ENCODE measurements at places on chromosomes 1 and 21.
A peak's percentile ranks its signal among the peaks of the same experiment; 100 is the strongest.

DNA sequence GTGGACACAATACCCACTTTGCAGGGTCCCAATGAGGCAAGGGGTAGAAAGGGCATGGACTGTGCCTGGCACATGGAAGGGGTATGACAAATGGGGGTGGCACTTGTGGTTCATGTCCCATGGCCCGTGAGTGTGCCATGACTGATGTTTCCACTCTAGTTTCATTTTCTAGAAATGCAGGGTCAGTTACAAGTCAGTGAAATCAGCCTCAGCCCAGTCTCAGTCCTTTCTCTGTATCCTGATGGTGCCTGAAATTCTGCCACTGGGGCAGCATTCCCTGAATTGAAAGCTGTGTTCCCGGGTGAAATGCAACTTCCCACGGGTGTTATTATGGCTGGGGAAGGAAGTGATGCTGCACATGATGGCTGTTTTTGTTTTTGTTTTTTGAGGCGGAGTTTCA is 110.8 kb upstream of the ZBTB40 start:
- no peak for DNase-seq

DNA sequence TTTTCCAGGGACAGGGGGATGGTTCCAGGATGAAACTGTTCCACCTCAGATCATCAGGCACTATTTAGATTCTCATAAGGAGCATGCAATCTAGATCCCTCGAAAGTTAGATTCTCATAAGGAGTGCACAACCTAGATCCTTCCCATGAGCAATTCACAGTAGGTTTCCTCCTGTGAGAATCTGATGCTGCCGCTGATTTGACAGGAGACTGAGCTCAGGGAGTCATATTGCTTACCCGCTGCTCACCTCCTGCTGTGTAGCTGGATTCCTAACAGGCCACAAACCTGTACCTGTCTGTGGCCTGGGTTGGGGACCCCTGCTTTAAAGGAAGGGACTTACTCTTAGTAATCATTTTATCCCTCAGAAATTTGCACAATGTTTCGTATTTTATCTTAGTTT is 9.3 kb downstream of the CTH start:
- no peak for DNase-seq

DNA sequence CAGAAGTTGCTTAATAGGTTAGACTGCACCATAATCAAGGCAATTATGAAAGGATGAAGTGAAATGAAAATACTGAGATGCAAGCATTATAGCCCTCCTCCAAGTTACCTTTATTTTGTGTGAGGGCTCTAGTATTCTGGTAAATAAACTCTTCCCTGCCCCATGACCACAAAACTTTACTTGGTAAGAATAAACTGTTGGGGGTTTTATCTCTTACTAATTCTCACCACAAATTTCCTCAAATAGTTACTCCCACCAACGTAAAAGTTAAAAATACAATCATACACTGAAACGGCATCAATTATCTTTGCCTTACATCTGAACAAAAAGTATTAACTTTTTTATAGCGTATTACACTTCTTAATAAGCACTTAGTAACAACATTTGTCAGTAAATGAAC is 29.5 kb downstream of the C21orf91 start:
- DNase-seq: no peak

GRCh38 chr1:154730259-154730658 is 122.3 kb upstream of the ADAR start:
- DNase-seq: peak; percentile 42

- DNase-seq: no peak
Observed at GRCh38 chr1:58434181-58434580, 112.3 kb downstream of the OMA1 start.

DNA sequence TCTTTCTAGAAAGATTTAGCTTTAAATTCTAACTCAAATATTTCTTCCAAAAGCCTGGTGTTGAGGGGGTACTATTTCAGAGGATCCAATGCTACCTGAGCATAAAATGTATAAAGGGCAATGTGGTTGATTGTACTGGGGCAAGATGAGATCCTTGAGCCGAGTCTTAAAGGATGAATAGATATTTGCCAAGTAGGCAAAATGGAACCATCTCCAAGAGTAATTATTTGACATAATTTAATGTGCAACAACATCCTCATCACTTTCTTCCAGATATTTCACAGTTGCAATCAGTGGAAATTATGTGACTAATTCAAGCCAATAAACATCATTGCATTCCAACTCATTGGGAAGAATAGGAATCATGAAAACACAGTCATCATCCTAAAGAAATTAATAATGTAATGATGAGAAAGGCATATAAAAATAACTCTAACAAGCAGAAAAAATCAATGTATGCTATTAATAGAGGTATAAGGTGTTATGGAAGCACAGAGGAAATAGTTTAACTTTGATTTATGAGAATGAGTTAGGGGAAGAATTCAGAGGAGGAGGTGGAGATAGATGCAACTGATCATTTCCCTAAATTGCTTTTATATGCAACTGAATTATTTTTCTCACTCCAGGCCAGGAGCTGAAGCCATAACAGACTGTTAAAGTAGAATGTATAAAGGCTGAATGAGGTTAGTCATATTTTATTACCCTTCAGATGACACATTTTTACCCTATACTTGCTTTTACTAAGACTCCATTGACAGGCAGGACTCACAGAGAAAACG is 30.0 kb upstream of the RGS4 start:
- DNase-seq: no peak

DNA sequence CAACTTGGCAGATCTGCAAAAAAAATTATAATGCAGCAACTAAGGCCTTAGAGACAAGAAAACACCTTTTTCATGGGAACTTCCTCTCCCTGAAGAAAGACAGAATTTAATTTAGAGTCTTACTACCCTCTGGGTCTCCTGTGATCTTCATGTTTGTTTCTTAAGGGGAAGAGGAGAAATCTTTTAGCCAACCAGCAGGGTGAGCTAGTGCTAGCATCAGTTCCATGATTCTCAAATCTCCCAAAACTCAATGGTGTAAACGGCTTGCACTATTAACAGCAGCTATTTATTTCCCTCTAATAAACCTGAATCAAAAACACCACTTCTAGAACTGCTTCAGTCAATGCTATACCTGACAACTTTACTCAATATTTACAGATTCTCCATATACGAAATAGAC is 3.8 kb downstream of the ZNF644 start:
- no peak for DNase-seq

- DNase-seq: no peak
Observed at GRCh38 chr1:97895278-97895677, 25.6 kb downstream of the DPYD start.

GRCh38 chr1:82920418-82921248 is 1078.3 kb downstream of the TTLL7 start:
- no peak for DNase-seq

DNA sequence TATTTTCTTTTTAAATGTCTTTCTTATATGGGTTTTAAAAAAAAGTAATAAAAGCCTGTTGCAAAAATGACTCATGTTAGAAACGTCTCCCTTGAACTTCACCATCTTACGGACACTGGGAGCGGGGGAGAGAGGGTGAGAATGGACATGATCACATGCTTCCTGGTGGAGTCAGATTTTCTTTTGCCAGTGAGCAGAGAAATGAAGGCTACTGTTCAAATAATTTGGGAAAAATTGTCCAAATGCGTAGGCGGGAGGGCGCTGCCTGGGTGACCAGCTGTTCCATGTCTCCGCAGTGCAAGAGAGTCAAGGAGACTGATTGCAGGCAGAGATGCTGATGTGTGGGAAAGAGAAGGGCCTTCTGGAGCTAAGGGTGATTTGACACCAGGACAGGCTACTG is 23.1 kb downstream of the EIF2D start:
- DNase-seq: no peak

DNA sequence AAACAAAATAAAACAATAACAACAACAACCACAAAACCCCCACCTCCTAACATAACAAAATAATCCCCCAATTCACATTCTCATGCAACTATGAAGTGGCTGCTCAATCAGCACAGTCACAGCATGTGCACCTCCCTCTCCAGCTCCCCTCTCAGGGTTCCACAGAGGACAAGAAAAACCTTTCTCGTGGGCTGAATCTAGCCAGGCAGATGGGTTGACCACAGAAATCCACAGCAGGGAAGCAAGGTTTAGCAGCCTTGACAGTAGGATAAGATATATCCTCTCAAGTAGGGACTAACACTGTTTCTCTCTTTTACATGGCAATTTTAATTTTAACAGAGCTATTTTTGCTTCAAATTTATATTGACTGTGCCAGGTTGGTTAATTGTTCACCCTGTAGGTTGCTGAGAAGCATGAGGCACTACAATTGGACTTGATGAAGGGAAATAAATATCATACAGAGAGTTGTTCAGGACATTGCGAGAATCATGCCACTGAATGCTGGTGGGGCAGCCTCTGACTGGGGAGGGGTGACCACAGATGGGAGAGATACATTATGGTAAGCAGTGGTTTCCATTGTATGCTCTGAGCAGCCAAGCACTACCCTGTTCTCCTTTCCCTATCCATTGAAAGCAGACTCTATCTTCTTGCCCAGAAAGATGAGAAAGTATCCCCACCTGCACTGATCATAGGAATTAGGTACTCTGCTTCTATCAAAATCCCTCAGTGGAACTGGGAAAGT is 535.1 kb downstream of the DPYD start:
- DNase-seq: no peak

- DNase-seq: no peak
Observed at GRCh38 chr1:16927711-16928485, 6.2 kb downstream of the CROCC start.

GRCh38 chr1:19785660-19786059 is 14.1 kb downstream of the TMCO4 start:
- DNase-seq: no peak

DNA sequence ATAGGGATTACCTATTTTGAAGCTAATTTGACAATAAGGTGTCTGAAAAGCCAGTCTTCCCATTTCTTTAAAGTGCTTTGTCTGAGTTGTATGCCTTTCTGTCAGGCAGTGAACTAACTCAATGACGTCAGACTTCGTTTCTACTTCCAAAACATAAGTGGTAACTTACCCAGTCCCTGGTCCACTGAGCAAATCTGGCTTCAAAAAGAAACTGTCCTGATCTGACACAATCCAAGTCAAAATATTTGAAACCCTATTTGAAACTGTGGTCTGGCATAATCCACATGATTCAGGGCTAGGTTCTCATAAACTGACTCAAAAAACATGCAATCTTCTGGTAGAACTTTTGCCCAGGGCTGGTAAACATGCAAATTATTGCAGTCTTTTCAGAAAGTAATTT is 34.0 kb downstream of the DIRAS3 start:
- no peak for DNase-seq

- no peak for DNase-seq
Observed at GRCh38 chr1:27543284-27543683, 53.3 kb upstream of the WASF2 start.

GRCh38 chr21:42833859-42834725 is 45.2 kb downstream of the WDR4 start:
- DNase-seq: no peak

GRCh38 chr21:36747815-36748383 is 49.0 kb downstream of the SIM2 start:
- no peak for DNase-seq

DNA sequence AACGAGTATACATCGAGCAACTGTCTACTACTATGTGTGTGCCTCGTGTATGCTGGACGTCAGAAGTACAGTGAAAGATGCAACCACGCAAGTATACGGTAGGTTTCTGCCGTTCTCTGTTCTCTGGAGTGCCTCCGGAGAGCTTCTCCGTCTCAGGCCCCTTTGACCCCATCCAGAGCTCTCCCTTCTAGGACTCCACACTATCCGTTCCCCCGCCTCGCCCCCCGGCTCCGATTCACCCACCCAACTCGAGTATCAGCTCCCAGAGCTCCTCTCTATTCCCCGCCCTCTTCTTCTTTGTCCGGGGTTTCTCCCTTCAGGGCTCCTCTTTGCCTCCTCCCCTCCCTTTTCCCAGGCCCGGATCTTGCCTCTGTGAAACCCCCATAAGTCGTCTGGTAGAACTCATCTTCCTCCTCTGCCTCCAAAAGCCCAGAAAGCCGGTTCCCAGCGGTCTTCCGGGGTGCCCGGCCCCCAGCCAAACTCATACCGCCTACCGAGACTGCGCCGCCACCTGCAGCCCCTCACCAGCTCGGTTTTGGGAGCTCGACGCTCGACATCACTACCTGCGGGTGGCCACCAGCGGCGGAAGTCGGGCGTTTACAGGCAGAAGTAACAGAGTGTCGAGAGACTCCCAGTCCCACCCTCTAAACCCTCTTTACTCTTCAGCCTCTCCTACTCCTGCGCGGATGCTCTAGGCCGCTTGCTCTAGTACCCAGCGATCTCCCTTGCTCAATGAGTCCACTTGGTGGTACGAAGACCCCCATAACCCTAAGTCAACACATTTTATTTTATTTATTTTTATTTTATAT is at the start of gene VPS72:
Gene VPS72 (minus strand): TSS at position 561 of the 809 bp plus-strand sequence. CDS start 76 bp downstream, at position 485.
- peak; percentile 85 for DNase-seq

- no peak for DNase-seq
Observed at GRCh38 chr1:172895761-172896160, 155.0 kb downstream of the TNFSF18 start.

GRCh38 chr21:32795802-32796559 is 24.4 kb upstream of the PAXBP1 start:
- no peak for DNase-seq

GRCh38 chr1:230907472-230908205 is 39.3 kb upstream of the C1orf198 start:
- no peak for DNase-seq

DNA sequence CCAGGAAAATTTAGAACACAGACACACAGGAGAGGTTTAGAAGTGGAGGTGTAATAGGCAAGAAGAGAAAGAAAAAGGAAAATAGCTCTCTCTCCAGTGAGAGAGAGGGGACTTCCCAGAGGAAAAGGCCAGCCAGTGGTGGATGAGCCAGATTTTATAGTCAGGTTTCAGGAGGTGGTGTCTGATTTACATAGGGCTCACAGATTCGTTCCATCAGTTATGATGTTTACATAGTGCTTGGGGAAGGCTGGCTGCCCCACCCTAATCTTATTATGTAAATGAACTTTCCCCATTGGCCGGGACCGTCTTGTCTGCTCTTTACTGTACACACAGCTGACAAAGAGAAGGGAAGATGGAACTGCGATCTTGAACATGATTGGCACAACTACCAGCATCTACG is 797.3 kb downstream of the PLA2G4A start:
- DNase-seq: no peak

DNA sequence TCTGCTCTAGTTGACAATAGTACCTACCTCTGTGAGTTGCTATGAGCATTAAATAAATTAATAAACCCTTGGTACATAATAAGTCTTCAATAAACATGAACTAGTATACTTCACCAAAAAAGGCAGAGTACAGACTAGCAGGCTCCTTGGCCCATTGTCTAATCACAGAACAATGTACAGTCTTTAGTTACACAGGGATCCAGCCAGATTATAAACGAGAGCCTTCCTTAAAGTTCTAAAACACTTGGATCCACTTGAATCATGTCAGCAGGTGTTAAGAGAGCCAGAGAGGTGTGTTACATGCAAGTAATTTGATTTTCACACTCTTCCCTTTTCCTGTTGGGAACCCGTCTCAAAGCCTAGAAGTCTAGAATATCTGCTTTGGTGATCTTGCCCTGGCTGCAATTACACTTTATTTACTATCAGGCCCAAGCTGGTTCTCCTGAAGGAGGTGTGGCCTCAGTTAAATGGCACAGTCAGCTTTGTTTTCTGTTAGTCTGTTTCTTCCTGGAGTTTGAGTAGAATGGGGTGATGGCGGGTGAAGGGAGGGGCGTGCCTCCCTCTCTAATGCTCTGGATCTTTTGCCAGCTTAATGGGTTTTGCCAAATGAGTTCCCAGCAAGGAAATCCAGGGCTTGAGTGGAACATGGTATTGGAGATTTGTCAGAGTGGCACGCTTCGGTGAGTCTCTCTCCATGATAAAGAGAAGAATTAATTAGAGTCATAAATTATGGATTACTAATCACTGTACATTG is 570.9 kb upstream of the CAMK1G start:
- no peak for DNase-seq

GRCh38 chr1:153348511-153349362 is at the start of gene PGLYRP4:
PGLYRP4 (minus strand) TSS chr1:153348841; CDS start chr1:153347932, 909 bp downstream.
- no peak for DNase-seq

GRCh38 chr1:85569737-85570404 is 10.7 kb upstream of the CCN1 start:
- no peak for DNase-seq
